ENCODE measurements at places on chromosomes 2 and 18.

- no peak for DNase-seq
Measured at GRCh38 chr2:68189991-68190784, 32.5 kb downstream of the PNO1 start.

DNA sequence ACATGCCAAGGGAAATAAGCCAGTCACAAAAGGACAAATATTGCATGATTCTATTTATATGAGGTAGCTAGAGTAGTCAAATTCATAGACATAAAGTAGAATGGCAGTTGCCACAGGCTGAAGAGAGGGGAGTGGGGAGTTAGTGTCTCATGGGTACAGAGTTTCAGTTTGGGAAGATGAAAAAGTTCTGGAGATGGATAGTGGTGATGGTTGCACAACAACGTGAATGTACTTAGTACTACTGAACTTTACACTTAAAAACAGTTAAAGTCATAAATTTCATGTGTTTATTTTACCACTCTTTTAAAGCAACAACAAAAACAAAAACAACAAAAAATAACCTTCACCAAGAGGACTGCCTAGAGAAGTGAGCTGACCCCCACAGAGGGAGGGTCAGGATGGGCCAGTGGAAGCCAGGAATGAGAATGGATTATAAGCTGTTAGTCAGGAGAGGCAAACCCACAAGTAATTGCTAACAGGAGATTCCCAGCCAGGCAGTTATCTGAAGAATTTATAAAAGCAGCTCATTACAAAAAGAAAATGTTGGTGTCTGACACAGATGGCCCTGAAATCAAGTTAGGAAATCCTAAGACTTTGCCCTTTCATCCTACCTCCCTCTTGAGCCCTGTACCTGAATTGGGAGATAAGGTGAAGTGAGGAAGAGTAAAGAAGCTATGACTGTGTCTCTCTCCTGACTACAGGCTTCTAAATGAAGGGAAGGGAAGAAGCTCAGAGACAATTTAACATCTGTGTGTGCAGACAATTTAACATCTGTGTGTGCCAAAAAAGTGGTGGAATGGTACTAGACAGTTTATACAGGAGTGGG, 263.4 kb downstream of the PDE11A start:
- DNase-seq, result no peak

- no peak for DNase-seq
Measured at GRCh38 chr2:39741871-39742270, 37.2 kb downstream of the THUMPD2 start.

DNA sequence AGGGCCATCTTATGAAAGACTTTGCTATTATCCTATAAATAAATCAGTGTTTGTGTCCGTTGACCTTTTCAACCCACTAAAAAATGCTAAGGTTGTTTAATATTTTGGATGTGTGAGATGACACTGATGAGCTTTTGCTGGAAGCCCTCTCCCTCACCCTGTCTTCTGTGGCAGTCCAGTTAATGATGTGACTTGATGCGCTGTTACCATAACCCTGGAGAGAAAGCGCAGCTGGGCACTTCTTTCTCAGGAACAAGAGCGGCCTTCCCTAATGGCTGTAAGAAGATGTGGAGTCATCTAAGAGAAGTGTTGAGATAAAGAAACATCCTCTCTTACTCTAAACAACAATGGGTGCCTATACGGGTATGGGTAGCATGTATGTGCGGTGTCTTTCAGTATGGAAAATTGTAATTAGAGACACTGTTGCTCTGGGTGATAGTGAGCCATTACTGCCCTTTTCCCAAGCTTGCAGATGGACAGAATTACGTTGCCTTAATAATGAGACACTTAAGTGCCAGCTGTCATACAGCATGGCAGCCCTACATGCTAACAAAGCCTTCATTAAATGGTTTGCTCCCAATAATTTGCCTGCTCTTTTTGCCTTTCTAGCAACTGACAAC, 165.6 kb upstream of the NABP1 start:
- DNase-seq, result no peak

GRCh38 chr2:137957033-137957432, 7.2 kb upstream of the HNMT start:
- DNase-seq, result peak; percentile 96

DNA sequence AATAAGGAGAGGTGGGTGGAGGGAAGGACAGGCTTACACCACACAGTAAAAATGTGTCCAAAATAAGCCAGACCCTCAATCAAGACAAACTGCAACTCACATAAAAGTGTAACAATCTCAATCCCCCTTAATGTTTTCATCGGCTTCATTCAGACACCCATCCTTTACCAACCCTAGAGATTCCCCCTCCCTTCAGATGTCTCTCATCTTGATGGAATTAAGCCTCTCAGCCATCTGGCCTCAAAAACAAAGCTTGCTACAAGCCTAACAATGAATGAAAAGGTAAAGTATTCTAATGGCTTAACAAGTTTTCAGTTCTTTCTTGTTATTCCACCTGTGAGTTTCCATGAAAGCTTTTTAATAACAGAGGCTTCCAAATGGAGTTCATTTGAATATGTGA, 5.2 kb downstream of the RTTN start:
- no peak for DNase-seq

- no peak for DNase-seq
Measured at GRCh38 chr2:21332993-21333625, 209.3 kb downstream of the TDRD15 start.

GRCh38 chr2:123597988-123598387, 427.1 kb upstream of the CNTNAP5 start:
- DNase-seq, result no peak

DNA sequence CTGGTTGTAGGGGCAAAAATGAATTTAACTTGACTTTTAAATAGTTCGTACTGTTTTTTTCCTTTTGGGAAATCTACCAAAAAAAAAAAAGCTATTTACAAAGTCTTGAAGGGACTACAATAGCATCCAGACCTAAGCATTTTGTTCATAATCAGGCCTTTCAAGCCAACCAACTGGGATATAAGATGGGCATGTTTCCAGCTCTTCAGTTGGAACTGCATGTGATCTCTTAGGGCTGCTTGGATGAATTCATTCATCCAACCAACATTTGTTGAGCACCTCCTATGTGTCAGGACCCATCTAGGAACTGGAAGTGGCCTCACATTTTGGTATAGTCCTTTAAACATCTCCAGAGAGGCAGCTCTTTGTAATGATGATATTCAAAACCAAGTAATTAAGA, 98.6 kb downstream of the AAK1 start:
- DNase-seq, result no peak

- DNase-seq, result no peak
Measured at GRCh38 chr2:232460171-232460570, 4.2 kb downstream of the ALPI start.

DNA sequence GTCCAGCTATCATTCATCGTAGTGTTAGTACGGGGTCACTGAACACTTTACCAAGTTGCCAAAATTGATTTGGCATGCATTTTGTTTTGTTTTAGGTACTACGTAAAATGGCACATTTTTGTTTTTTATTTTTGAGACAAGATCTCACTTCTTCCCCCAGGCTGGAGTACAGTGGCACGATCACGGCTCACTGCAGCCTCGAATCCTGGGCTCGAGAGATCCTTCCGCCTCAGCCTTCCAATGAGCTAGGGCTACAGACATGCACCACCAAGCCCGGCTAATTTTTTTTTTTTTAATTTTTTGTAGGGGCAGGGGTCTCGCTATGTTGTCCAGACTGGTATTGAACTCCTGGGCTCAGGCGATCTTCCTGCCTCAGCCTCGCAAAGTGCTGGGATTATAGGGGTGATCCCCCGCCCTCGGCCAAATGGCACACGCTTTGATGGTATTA, 786 bp downstream of the TAF1B start:
- DNase-seq, result no peak

DNA sequence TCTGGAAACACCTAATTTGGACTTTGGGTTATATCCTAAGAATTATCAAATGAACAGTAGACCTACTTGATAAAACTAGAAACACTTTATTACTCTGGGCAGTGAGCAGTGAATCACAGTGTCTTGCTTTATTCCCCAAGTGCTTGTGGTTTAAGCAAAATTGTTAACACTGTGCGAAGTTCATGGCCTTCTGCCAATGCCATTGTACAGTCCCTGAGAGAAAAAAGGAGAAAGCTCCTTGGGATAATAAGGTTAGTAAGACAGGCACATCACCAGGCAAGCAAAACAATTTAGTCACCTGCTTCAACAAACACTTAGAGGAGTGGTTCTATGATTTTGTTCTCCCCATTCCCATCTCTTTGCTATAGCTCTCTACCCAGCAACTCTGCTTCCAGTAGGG, 39.8 kb downstream of the ADCYAP1 start:
- peak; percentile 35 for DNase-seq
